ENCODE measurements at places on chromosomes 7 and 10.
A peak's percentile ranks its signal among the peaks of the same experiment; 100 is the strongest.

DNA sequence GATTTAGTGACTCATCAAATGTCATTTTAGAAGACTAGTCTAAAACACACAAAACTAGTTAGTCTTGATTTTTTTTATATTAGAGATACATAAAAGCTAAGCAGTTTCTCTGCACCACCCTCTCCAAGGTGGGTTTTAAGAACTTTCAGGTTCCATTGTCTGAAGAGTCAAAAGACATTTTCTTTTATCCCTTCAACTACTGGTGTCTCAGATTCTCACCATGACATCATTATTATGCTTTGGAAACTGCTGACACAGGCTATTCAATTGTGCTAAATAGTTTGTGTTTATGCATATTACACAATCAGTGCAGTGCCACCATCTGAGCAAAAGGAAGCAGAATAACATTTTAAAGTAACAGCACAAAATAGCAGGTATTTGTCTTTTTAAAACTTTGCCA lies 52.2 kb downstream of the IGF2BP3 start:
- no peak for DNase-seq

DNA sequence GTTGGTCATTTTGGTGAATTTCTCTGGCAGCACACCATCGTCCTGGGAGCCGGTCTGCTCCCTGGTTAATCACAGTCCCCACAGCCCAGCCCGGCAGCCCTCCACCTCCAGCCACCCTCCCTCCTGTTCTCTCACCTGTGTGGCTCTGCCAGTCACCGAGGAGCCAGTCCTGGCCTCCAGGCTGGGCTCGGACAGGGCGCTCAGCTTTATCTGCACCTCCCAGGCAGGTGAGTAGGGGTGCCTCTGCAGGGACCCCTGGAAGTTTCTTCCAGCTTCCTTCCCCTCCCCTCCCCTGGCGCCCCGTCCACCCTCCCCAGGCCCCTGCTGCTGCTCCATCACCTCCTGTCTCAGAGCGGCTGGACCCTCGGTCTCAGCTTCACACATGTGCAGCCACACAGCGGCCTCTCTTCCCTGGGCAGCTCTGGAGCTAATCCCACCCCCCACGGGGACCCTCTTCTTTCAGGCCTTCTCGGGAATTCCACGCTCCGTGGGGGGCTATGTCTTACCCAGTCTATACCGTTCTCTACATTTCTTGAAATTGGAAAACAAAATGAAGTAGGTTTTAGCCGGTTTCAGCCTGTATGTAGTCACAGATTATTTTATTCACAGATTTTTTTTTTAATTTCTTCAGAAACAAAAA lies 213.9 kb upstream of the PPP2R2D start:
- DNase-seq = no peak

DNA sequence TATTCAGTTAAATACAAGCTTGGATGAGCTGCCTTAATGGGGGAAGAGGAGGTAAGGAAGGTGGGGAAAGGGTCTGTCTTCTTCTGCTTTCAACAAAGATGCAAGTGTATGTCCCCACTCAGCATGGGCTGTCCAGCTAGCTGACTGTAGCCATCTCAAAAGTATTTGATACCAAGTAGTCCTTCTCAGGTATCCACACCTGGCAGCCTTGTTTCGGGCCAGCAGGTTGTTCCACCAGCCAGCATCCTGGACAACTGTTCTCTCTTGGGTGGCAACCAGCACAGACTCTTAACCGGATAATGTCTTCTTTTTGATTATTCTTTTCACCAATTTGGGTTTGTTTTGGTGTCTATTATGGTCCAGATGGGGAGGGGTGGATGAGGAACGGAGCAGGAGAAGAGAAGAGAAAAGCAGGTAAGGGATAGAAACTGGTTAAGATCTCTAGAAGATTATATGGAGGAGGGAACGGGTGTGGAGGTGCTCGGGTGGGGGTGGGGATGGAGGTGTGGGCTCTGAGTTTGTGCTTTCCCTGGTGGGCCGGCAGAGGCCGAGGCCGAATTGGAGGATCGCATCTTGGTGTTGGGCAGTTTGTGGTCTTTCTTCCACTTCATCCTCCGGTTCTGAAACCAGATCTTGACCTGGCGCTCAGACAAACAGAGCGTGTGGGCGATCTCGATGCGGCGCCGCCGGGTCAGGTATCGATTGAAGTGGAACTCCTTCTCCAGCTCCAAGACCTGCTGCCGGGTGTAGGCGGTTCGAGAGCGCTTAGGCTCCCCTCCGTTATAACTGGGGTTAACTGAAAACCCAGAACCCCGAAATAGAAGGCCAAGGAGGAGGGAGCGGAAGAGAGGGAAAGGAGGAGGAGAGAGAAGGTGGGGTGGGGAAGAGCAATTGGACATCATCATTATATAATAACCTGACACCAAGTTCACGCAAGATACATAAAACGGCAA lies 1.5 kb downstream of the HOXA4 start:
- no peak for DNase-seq

GRCh38 chr10:70233939-70234300 lies 691 bp upstream of the PPA1 start:
- DNase-seq = no peak

DNA sequence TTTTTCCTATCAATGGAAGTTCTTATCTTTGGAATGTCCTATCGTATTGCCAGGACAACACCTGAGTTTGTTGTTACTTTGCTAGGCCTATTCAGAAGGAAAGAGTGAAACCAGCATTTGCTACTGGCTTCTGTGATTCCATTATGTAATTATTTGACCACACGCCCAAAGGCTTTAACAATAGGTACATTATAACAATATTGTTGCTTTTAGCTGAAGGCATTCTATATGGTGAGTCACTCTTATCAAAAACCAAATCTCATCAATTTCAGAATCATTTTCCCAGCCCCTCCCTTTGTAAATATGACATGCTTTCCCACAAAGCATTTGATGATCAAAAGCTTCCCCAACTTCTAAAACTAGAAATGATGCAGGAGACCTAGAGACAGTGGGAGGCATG lies 294.4 kb upstream of the NEBL start:
- no peak for DNase-seq

DNA sequence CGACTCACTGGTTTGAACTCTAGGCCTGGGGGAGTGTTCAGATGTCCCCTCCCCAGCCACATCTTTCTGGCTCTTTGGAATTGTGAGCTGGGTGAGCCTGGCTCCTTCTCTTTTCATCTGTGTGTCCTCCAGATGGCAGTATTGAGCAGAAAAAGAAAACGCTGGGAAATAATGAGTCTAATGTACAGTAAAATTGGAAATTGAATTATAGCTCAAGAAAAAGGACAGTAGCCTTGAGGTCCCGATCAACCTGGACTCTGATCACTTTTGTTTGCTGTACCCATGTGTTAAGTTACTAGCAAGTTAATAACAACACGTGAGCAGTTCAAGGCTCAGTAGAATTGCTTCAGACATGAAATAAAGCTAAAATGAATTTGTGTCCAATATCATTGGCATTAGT lies 77.9 kb downstream of the SNX10 start:
- DNase-seq = peak; percentile 38

- DNase-seq = no peak
Measured at GRCh38 chr7:97001656-97002554, 3.4 kb upstream of the DLX6 start.

GRCh38 chr7:99563650-99564049 lies 5.2 kb downstream of the ZNF655 start:
- DNase-seq = no peak

GRCh38 chr7:70237831-70238575 lies 639.7 kb downstream of the AUTS2 start:
- DNase-seq = no peak

All from activated CD4-positive, alpha-beta T cell treated with anti-CD3 and anti-CD28 coated beads for 24 hours (primary cell).